Activated CD4-positive, alpha-beta T cell treated with anti-CD3 and anti-CD28 coated beads, Interleukin-2, amount 50 U/mL, for 48 hours (primary cell): ENCODE measurements at places on chromosomes 2 and 18.
A peak's percentile ranks its signal among the peaks of the same experiment; 100 is the strongest.

DNA sequence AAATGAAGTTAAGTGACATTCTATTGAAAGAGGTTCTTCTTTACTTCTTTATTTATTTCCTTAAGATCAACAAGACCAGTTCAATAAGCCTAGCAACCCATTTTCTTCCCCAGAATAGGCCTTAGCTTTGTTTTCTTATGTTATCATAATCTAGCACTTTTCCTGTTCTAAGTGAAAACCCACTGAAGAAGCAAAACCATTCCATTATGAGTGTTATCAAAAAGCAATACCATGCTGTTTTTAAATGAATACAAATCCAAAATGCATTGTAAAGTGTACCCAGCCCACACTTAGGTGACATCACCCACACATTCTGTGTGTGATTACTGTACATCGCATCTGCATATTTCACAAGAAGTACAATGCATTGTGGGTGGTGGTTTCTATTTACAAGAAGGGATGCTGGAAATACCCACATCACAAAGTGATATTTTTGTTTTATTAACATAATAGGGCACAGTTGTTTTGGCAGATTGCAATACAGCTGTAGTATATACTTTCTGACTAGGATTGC, 679.5 kb downstream of the KCNJ3 start:
- DNase-seq = no peak

GRCh38 chr2:218074031-218074430, 5.0 kb downstream of the RUFY4 start:
- peak; percentile 45 for DNase-seq

DNA sequence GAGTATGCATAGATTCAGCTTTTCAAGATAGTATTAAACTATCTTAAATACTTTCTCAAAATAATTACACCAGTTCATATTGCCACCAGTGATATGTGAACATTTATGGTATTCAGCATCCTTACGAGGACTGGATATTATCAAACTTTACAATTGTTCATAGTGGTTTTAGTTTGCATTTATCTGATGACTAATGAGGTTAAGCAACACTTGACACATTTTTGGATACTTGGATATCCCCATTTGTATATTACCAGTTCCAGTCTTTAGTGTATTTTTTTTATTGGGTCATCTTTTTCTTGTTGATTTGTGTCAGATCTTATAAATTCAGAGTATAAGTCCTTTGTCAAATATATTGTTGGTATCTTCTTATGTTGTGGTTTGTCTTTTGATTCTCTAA, 128.4 kb downstream of the ASXL3 start:
- DNase-seq = no peak

- DNase-seq = no peak
These were observed 26.5 kb upstream of the PXDN start for GRCh38 chr2:1770566-1771380.
